NCI-H345 (cell line): ENCODE measurements at places on chromosomes 3 and 15.

GRCh38 chr15:50137893-50138292 lies 18.9 kb upstream of the ATP8B4 start:
- DNase-seq, result no peak

GRCh38 chr3:52528586-52529375 lies 4.9 kb downstream of the NT5DC2 start:
- no peak for DNase-seq

- no peak for DNase-seq
Measured at GRCh38 chr3:67031986-67032385, 33.9 kb downstream of the KBTBD8 start.

DNA sequence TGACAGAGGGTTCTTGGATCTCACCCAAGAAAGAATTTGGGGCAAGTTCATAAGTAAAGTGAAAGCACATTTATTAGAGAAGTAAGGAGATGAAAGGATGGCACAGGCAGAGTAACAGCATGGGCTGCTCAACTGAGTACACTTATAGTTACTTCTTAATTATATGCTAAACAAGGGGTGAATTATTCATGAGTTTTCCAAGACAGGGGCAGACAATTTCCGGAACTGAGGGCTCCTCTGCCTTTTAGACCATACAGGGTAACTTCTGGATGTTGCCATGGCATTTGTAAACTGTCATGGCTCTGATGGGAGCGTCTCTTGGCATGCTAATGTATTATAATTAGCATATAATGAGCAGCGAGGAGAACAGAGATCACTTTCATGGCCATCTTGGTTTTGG lies 221.2 kb upstream of the STT3B start:
- DNase-seq, result no peak

GRCh38 chr3:54283470-54283869 lies 161.1 kb downstream of the CACNA2D3 start:
- DNase-seq, result no peak
